ENCODE measurements at places on chromosomes 3 and 15.

DNA sequence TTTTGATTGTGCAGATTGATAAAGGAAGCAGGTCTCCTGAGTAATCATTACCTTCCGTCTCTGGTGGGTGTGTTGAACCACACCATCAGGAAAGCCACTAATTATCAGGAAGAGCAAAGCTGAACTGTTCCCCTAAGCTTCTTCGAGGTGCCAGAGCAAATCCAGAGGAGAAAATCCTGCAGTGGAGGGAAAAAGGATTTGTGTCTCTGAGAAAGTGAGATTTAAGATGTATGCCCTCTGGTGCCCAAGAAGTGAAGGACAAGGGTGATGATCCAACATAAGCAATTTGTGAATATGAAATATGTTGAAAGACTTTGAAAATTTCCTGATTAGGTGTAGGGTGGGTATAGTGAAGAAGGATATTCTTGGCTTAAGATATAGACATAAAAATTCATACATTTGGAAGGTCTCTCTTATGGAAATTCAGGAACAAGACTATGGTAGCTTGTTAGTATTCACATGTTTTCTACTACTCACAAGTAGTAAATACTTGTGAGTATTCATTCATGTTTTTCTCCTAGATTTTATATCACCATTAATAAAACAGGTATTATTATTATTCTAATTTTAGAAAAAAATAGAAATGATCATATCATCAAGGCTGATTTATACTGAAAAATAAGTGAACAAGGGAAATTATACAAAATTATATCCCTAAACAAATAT is 34.8 kb downstream of the COMMD2 start:
- DNase-seq, result no peak
- no peak overlapping the region for H3K4me3 ChIP-seq
- H3K27me3 ChIP-seq, result peaks cover 3% of the 10 kb centered on the region
- H3K27ac ChIP-seq, result no peak overlapping the region

DNA sequence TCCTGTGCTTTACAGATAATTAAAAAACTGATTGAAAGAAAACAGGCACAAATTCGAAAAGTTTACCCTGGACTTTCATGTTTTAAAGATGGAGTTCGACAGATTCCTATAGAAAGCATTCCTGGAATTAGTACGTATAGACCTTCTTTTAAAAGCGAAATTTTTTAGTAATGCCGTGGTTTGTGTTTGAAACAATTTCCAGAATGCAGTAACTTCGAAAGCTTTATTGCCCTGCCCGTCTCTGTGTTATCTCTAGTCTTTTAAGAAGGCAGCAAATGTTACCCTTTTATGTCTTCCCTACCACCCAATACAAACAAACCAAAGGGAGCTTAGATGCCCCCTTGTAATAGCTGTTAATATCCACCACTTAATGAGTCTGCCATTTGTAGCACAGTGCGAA is 39.7 kb downstream of the SGO1 start:
- peaks cover 6% of the 10 kb centered on the region for H3K4me1 ChIP-seq
- H3K36me3 ChIP-seq, result peaks cover 28% of the 10 kb centered on the region
- no peak for DNase-seq
- H3K27ac ChIP-seq, result peak overlapping the region; percentile 53
- no peak overlapping the region for H3K4me3 ChIP-seq

GRCh38 chr3:25103391-25103790 is 324.7 kb upstream of the RARB start:
- no peak for DNase-seq
- no peaks in the 10 kb centered on the region for H3K4me1 ChIP-seq
- H3K27me3 ChIP-seq, result no peaks in the 10 kb centered on the region
- no peak overlapping the region for H3K27ac ChIP-seq
- H3K4me3 ChIP-seq, result no peak overlapping the region
- H3K36me3 ChIP-seq, result no peaks in the 10 kb centered on the region

DNA sequence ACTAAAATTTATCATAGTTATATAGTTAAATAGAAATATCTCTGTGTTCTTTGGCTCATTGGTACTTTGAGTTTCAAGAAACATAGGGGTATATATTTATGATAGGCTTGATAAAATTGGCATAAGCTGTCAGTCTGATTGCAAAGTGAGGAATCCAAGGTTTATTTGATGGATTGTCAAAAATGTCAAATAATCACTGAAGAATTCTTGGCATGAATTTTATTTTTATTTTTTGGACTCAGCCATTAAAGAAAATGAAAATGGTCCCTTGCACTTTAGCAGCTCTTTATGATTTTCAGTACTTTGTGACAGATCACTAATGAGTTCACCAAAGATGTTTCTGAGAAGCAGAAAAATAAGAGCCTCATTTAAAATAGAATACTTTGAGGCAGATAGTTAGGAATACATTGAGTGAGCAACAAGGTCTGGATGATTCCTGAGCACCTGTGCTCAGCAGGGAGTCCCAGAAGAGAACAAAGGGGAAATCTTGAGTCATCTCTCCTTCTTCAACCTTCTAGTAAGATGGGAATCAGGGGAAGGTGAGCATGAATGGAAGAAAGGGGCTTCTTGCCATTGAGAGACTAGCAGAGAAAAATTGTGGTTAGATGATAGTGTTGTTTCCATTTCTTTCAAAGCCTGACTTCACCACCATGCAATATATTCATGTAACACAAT is 85.3 kb upstream of the VEPH1 start:
- no peaks in the 10 kb centered on the region for H3K4me1 ChIP-seq
- DNase-seq, result no peak
- H3K27me3 ChIP-seq, result peaks cover 8% of the 10 kb centered on the region

GRCh38 chr15:22980189-22981050 is at the start of gene CYFIP1:
Gene CYFIP1, minus strand, starts transcription at chr15:22980368. Its CDS starts 33,083 bp downstream, at chr15:22947285.
- peak within 1 kb of the TSS; percentile 87 for H3K4me3 ChIP-seq
- H3K4me1 ChIP-seq, result peaks cover 15% of the 10 kb centered on the region
- DNase-seq, result peak; percentile 79

DNA sequence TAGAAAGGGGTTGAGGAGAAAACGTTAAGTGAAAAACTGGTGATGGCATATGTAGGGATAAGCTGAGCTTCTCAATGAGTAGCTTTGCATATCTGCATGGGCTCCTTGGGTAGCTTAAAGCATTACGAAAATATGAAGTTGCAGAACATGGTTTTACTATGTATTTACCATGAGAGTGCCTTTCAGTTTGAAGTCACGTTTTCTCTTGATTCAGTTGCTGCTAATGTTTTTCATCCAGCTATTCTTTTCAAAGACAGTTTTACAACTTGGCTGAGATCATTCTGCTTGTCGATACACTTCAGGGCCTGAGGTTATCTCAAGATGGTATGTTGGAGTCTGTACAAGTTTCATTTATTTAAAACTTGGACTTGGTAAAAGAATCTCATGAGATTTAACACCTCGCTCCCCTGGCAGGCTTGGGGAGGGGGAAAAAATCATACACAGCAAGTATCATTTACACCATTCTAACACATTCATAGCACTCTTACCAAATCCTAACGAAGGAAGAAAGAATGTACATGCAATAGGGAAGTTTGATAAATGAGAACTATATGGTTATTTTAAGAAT is 103.3 kb upstream of the CMC1 start:
- H3K4me1 ChIP-seq, result no peaks in the 10 kb centered on the region
- DNase-seq, result no peak
- H3K27ac ChIP-seq, result no peak overlapping the region
- H3K36me3 ChIP-seq, result no peaks in the 10 kb centered on the region
- H3K27me3 ChIP-seq, result peaks cover 3% of the 10 kb centered on the region
- no peak overlapping the region for H3K4me3 ChIP-seq

- no peak overlapping the region for H3K27ac ChIP-seq
- no peak overlapping the region for H3K4me3 ChIP-seq
- H3K27me3 ChIP-seq, result peaks cover 5% of the 10 kb centered on the region
- DNase-seq, result no peak
Observed at GRCh38 chr3:119257654-119258410, 17.2 kb upstream of the B4GALT4 start.

DNA sequence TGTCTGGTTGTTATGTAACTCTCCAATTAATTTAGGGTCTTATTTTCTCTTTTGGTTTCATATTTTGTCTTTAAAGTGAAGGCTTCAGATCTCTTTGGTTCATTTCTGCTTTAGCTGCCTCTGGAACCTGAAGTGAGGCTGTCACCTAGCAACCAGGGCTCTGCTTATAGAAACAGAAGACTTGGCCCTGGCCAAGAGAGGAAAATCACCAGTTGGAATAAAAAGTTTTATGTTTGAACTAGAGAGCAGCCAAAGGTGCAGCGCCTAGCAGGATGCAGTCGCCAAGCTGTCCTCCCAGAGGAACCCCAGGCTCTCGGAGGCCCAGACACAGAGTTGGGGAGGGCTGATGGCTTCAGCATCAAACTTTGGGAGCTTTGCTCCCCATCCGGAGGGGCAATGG is 41.1 kb downstream of the LYZL4 start:
- DNase-seq, result no peak
- H3K27me3 ChIP-seq, result peaks cover 28% of the 10 kb centered on the region
- no peak overlapping the region for H3K4me3 ChIP-seq
- no peaks in the 10 kb centered on the region for H3K4me1 ChIP-seq

DNA sequence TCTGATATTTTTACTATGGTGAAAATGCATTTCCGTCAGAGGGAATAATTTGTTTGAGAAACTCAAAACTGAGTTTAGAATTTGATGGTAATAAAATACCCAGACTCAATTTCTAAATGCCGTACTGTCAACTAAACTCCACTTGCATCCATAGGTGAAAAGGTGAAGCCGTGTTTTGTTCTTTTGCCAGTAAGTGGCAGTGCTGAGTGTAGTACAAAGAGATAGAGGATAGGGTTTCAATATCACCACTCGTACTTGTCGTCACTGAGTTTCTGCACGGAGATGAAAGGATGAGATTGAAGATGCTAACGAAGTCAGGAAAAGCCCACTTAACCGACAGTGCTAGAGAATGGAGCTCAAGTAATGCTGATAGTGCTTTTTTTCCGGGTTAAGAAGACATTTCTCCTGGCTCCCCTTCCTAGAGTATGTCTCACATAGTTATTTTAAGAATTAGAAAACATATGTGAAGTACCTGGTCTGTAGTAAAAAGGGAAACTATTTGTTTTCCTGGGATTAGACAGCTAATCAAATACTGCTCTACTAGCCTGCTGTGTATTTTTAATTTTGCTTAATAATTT is 345.1 kb downstream of the IL5RA start:
- H3K27me3 ChIP-seq, result peaks cover 3% of the 10 kb centered on the region
- no peak overlapping the region for H3K4me3 ChIP-seq
- no peak overlapping the region for H3K27ac ChIP-seq

- H3K4me1 ChIP-seq, result no peaks in the 10 kb centered on the region
- peaks cover 51% of the 10 kb centered on the region for H3K27me3 ChIP-seq
- H3K4me3 ChIP-seq, result peak within 1 kb of the TSS; percentile 61
- no peaks in the 10 kb centered on the region for H3K36me3 ChIP-seq
Observed at GRCh38 chr3:31981206-31982181, at the start of the genes OSBPL10 and ZNF860. Gene OSBPL10, minus strand, starts transcription at chr3:31981262. Its CDS starts 83 bp downstream, at chr3:31981179. Gene ZNF860, plus strand, starts transcription at chr3:31981750. Its CDS starts 7,330 bp downstream, at chr3:31989080.

DNA sequence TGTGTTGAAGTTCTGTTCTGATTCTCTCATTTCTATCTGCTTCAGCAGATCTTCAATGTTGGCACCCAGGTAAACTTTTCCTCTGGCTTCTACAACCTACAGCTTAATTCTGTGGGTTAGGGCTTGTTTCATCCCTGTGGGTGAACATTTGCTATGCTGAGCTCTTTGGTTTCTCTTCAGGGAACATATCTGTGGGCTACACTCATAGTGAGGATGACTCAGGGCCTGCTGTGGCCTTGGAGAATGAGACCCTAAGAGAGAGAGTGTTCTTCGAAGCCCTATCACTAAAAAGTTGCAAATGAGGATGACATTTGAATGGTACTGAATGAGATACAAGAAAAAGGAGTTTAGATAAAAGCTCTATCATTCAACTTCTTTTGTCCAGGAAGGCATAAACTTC is 346.2 kb upstream of the CBLB start:
- DNase-seq, result no peak
- H3K4me3 ChIP-seq, result peak overlapping the region; percentile 39
- H3K27ac ChIP-seq, result peak overlapping the region; percentile 61
- no peaks in the 10 kb centered on the region for H3K27me3 ChIP-seq
- peaks cover 21% of the 10 kb centered on the region for H3K4me1 ChIP-seq
- peaks cover 27% of the 10 kb centered on the region for H3K36me3 ChIP-seq

DNA sequence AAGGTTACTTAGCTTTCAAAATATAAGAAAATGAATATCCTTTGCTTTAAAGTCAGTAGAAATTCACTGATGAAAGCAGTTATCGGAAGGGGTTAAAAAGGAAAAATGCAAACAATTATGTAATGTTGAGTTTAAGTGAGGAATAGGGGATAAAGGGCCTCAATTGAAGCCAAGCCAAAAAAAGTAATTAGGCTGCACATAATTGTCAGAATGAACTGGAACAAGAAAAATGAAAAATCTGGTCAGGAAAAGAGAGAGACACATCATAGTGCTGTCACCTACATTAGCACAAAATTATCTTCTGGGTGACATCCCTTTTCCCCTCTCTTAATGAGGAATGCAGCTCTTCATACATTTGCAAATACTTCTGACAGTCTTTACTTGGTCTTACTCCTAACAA is 48.8 kb upstream of the PIK3R4 start:
- peaks cover 29% of the 10 kb centered on the region for H3K27me3 ChIP-seq
- DNase-seq, result no peak
- no peaks in the 10 kb centered on the region for H3K36me3 ChIP-seq

GRCh38 chr3:159668990-159669476 is 319.6 kb upstream of the IL12A start:
- H3K36me3 ChIP-seq, result no peaks in the 10 kb centered on the region
- H3K27me3 ChIP-seq, result no peaks in the 10 kb centered on the region
- no peak overlapping the region for H3K4me3 ChIP-seq
- no peaks in the 10 kb centered on the region for H3K4me1 ChIP-seq
- no peak overlapping the region for H3K27ac ChIP-seq

DNA sequence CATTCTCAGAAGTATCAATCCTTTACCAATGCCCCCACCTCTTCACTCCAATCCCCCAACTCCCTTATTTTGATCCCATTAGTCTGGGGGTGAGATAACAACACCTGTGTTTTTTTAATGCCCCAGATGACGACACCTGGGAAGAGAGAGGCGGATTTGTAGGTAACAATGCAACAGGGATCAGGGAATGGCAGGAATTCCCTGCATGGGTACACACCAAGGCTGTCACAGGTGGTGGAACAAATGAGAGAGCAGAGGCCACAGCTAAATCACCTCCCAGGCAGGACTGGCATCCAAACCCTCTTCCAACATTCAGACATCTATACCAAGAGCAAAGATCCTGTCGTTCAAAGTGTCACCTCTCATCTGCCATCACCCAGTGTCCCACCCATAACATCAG is 319.2 kb upstream of the TRIM42 start:
- DNase-seq, result no peak
- H3K4me1 ChIP-seq, result no peaks in the 10 kb centered on the region
- no peak overlapping the region for H3K4me3 ChIP-seq
- no peak overlapping the region for H3K27ac ChIP-seq
